Cortex of kidney (tissue), 1 donor: ENCODE measurements at places on chromosomes 12 and 14.

DNA sequence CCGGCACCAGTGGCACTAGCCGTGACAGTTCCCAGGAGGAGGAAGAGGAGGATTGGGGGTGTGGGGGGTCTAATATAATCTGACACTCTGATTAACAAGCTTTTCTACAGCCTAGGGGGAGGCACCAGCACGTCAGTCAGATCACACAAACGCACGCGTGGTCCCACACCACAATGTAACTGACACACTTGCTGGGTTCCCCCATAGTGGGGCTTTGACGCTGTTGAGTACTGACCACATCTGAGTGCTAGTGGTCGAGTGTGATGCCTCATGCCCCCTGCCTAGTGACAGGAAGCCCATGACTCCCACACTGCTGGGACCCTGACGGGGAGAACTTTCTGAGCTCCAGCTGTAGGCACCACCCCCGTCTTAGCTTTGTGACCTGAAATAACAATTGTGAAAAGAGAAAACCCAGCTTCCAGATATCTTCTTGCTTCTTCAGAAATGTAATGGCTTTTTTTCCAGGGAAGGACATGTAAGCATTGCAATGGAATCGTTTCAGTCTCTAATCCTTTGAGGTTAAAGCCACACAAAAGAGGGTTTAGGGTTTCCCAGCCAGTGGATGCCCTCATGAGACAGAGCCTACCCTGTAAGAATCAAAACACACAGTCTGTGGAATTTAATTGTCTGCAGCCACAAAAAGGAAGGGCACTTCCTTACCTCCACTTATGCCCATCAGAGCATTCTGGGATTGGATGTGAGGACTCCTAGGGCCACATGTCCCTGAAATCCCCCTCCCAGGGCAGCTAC lies 183.9 kb downstream of the PIWIL1 start:
- DNase-seq, result no peak

DNA sequence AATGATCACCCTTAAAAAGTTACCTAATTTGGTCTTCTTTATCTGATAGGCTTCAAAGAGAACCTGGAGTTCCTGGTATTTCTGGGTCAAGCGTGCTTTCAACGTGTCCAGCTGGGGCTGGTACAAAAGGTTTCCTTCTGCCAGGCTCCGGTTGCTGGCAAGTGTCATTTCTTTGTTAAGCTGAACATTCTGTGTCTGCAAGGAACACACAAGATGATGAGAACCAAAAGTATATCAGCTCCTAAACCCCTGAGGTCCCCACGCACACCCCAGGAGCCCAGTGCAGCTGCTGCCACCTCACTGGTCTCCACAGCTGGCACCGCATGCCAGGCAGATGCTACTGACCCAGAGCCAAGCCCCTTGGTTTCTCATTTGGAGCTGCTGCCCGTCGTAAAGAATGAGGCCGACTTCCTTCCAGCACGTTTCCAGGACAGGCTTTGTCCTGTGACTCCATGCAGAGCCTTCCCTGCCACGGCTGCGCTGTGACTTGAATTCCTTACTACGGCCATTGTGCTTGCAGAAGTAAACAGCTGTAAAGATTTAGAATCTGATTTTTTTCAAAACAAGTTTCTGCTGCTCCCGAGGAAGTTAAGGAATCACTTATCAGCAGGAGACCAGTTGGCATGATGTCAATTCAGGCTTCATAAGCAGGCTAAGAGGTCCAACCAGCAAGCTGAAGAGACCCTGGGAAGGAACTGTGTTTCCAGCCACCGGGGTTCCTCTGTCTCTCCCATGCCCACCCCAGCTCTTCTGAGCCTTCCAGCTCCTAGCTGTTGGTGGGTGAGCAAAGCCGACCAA lies 24.9 kb downstream of the VPS37B start:
- no peak for DNase-seq

GRCh38 chr12:94285943-94286582 lies 137.7 kb downstream of the PLXNC1 start:
- no peak for DNase-seq

DNA sequence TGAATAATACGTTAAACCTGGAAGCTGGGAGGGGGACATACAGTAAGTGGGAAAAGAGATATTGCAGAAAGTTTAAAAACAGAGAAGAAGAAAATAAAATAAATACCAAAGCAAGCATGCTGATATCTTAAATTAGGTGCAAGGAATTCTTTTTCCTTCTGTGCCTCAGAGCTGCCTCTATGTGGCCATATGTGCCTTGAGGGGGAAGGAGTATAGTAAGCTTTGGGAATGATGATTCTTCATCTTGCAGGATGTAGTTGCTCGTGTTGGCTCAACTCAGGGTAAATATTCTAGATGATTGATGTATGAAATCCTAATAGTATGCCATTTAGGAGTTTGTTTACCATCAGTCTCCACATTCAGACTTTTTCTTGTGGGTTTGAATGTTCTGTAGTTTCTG lies 251.4 kb downstream of the RGS6 start:
- DNase-seq, result no peak
